ENCODE measurements at places on chromosomes 6 and 20.
A peak's percentile ranks its signal among the peaks of the same experiment; 100 is the strongest.

- no peak for DNase-seq
These were observed 172.0 kb downstream of the EYA2 start for GRCh38 chr20:47066484-47067270.

GRCh38 chr20:37406010-37406998 is 60.4 kb downstream of the SRC start:
- peak; percentile 64 for DNase-seq

GRCh38 chr6:46353528-46353927 is 137.7 kb downstream of the RCAN2 start:
- DNase-seq = no peak

GRCh38 chr6:113626475-113626874 is 230.7 kb upstream of the MARCKS start:
- DNase-seq = no peak

GRCh38 chr6:21987501-21987957 is 309.3 kb downstream of the PRL start:
- DNase-seq = peak; percentile 85

DNA sequence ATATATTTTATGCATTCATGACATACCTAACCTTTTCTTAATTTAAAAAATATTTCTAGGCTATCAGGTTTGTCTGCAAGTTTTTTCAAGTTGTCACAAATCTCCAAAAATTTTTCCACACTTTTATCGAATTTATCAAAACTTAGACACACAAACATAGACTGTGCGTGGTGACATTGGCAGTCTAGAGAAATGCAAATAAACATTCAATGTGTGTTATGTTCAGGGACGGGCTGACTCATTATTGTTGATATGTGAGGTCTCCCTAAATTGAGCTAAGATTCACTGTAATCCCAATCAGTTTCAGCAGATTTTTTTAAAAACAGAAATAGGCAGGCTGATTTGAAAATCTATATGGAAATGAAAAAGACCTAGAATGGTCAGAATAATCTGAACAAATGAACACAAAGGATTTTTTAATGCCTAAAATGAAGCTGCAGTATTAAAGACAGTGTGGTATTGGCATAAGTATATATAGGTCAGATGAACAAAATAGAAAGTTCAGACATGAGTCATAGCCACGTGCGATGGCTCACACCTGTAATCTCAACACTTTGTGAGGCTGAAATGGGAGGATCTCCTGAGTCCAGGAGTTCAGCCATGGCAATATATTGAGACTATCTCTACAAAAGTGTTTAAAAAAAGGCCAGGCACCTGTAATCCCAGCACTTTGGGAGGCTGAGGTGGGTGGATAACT is 19.2 kb downstream of the BLTP3A start:
- DNase-seq = no peak

DNA sequence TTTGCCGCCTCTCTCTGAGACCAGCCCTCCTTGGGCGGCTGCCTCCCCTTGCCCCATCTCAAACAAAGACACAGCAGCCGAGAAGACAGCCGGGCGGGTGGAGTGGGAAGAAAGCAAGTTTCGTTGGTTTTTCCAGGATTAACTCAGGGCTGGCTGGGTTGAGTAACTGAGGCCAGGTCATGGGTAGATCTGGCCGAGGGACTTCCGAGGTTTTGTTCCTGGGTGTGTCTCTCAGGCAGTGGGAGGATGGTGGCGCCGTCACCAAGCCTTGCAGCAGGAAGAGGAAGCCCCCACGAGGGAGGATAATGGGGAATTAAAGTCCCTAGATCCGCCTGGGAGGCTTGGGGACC is 167.2 kb downstream of the TTLL2 start:
- DNase-seq = no peak
